Stimulated activated CD4-positive, alpha-beta T cell treated with anti-CD3 and anti-CD28 coated beads, TNF-alpha, amount 100 ng/mL, for 1 hour (primary cell): ENCODE measurements at places on chromosomes 7 and 10.

- peak; percentile 50 for DNase-seq
Observed at GRCh38 chr7:139043823-139044812, 8.3 kb upstream of the ZC3HAV1L start.

- no peak for DNase-seq
Observed at GRCh38 chr10:102868911-102869257, 386 bp upstream of the AS3MT start.

- DNase-seq: no peak
Observed at GRCh38 chr10:21100871-21101514, 203.9 kb upstream of the NEBL start.

GRCh38 chr7:37663693-37664092 lies 19.9 kb upstream of the GPR141 start:
- no peak for DNase-seq

DNA sequence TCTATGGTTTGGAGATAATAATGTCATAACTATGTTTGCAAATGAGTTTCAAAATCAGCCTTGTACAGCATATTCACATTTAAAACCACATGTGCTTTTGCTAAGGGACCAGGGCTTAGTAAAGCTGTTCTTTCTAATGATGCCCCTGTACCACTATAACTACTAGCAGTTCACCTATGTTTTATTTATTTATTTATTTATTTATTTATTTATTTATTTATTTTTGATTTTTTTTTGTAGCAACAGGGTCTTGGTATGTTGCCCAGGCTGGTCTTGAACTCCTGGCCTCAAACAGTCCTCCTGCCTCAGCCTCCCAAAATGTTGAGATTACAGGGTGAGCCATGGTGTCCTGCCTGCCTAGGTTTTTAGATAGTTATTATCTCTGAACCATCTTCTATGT lies 96.9 kb downstream of the CFAP58 start:
- no peak for DNase-seq

DNA sequence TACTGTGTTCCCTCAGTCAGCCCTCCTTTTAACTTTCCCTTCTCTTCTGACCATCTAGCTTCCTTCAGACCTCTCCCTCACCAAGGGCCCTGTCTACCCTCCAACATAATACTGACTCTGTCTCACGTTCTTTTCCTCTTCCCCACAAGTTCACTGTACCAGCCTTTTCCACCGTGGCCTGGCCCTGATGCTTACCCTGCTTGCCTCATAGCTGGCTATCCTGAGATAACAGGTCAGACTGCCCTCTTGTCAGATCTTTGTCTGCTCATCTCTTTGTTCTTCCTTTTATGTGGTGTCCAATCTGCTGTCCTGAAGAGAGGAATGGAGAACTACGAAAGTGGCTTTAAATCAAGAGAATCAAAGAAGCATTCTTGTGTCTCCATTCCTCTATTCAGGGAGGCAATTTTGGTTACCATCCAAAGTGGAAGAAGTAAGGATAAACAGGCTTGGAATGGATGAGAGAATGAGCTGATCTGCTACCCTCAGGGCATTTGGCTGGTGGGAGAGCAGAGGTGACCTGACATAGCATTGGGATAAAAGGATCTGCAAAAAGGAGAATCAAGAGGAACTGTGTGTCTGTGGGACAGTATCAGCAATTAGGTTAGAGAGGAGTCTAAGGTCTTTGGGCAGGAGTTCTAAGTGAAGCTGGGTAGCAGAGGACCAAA lies 8.1 kb downstream of the BTAF1 start:
- DNase-seq: no peak

- no peak for DNase-seq
Observed at GRCh38 chr7:108589874-108590273, 20.2 kb downstream of the DNAJB9 start.

DNA sequence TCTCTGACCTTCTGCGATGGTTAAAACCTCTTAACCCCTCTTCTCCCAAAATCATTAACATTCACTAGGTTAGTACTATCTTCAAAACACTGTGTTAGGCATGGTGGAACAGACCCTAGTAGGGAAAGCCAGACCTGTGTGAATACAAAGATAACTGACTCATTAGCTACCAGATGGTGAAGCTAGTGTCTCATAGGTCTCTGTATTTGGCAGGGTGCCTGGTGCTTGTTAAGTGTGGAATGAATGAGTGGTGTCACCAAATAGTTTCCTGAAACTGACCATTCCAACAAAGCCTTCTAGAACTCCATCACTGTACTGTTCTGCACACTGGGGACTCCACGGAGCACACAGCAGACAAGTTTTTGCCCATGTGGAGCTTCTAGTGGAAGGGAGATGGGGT lies 27.7 kb upstream of the TM9SF3 start:
- no peak for DNase-seq

GRCh38 chr7:143286522-143286890 lies 1.6 kb upstream of the CASP2 start:
- DNase-seq: no peak

- no peak for DNase-seq
Observed at GRCh38 chr7:42572056-42572455, 335.0 kb upstream of the GLI3 start.

DNA sequence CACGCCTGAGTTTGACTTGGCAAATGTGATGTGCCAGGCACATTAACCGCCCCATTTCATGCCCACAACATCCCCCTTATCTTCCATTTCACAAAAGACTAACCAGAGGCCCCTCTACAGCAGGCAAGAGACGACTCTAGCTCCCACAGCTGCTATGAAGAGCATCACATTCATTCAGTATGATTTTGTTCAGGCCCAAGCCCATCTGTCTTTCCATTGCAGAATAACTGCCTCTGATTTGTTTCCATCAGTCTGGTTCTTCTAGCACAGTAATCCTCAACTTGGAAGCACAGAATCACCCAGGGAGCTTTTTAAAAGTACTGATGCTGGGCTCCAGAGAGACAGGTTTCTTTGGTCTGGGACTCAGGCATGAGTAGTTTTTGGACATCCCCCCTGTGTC lies 169.7 kb downstream of the NEURL1 start:
- no peak for DNase-seq

DNA sequence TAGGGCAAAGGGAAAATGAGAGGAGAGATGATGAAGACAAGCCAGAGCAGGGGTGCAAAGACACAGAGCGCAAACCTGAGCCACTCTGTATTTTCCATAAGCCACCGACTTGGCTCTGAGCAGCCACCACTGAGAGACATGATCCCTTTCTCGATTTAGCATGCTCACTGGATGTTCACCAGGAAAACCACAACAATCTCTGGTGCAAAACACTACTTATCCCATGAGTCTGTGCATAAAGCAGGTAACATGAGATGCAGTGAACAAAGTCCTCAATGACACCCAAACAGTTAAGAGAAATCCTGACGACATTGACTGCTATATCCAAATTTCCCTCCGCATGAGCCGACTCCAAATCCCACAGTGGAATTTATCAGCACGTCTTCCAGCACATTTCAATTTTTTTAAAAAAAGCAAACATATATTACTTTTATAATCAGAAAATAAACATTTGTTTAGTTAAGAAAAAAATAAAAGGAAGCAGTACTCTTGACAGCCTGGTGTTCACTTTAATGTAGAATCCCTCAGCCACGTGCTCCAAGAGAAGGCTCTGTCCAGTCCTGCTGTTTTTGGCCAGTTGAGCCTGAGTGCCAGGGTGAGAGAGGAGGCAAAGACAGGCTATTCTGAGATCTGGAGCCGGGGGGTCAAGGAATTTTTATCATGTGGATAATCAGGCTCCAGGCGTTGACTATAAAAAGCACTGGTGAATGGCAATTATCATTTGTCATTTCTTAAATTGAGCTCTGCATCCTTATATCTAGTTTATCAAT lies 238.4 kb downstream of the KCNMA1 start:
- no peak for DNase-seq

GRCh38 chr7:66206119-66206933 lies 1.2 kb downstream of the TPST1 start:
- DNase-seq: no peak

DNA sequence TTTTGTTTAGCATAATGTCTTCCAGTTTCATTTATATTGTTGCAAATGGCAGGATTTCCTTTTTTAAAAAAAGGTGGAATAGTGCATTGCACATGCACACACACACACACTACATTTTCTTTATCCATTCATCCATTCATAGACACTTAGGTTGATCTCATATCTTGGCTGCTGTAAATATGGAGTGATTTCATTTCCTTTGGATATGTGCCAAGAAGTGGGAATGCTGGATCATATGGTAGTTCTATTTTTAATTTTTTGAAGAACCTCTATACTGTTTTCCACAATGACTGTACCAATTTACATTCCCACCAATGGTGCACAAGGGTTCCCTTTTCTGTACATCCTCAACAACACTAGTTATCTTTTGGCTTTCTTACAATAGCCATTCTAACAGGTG lies 68.9 kb downstream of the EBLN1 start:
- DNase-seq: no peak

DNA sequence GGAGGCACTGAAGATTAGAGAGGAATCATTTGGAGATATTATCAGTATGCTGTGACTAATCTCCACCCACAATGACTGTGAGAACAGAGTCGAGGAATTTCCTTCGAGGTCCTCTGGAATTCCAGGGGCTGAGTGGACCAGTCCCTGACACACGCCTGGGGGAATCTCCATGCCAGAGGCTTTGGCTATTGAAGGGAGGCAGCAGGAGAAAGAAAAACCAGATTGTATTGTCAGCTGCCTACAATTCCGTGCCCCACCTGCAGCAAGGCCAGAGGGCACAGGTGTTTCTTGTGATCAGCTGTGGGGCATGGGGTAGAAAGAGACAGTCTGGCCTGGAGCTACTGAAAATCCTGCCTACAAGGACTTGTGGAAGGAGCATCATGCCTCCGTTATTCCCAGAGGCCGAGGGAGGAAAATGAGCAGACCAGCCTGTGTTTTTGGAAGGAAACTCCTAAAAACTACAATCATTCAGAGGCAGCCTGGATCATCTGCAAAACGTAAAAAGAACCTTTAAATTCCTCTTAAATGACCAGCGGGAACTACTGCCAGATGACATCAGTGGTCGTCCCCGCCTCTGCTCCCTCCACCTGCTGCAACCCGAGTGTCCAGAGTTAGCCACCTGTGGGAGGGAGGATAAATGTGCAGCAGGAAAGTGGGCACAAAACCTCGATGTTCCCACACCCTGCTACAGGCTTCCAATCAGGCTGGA lies 25.4 kb upstream of the ANK3 start:
- no peak for DNase-seq

DNA sequence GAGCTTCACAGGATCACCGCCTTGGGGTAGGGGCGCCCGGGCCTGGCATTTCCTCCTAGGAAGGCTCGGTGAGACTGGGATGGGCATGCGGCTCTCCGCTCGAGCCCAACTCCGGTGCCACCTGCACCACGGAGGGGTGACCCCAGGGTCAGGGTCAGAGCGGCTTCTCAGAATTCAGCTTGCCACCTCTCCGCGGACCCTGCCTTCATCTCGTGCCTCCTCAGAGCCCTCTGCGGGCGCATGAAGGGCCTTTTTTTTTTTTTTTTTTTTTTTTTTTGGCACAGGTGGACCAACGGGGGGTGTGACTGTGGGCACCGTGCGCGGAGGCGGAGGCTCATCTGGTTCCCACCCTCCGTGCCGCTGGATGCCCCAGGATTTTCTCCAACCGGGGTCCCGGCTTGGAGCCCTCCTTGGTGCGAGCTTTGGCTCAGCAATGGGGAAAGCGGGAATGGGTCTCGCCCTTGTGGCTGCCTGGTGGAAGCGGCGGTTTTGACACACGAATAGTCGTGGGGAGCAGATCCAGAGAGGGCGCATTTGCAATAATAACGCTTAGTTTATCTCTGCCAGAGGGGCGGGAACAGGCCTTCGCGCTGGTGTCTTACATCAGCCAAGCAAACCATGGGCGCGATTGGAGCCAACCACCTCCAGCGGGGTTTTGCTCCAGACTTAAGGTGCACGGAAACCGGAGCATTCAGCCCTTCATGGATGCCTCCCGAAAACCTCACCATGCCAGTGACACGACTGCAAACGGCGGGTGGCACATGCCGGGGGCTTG lies 5.0 kb upstream of the TNRC18 start:
- no peak for DNase-seq

DNA sequence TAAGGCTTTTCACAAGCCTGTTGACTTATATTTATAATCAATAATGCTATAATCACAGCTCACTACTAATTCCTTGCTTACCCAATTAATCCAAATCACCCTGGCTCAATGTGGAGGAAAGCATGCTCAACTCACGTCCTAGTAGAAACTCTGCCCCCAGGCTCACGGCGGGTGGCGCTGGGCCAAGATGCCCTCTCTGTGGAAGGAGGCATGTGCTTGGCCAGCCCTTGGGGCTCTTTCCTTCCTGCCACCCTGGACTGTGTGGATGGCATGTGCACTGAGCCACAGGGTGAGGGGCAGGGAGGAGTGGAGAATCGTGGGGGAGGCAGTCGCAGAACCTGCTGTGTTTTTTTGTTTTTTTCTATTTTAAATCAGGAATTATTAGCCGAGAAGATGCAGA lies 96.2 kb downstream of the SH2D4B start:
- no peak for DNase-seq

DNA sequence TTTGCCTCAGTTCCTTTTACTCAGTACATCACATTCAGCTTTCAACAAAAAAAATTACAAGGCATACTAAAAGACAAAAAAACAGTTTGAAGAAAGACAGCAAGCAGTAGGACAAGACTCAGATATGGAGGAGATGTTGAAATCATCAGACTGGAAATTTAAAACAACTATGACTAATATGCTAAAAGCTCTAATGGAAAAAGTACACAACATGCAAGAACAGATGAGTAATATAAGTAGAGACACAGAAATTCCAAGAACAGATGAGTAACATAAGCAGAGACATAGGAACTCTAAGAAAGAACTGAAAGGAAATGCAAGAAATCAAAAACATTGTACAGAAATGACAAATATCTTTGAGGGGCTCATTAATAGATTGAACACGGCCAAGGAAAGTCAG lies 402.6 kb downstream of the NEBL start:
- no peak for DNase-seq

- DNase-seq: peak; percentile 13
Observed at GRCh38 chr7:140696680-140697446, at the start of gene NDUFB2. Gene NDUFB2, plus strand, starts transcription at chr7:140696708. Its CDS starts 37 bp downstream, at chr7:140696745.

DNA sequence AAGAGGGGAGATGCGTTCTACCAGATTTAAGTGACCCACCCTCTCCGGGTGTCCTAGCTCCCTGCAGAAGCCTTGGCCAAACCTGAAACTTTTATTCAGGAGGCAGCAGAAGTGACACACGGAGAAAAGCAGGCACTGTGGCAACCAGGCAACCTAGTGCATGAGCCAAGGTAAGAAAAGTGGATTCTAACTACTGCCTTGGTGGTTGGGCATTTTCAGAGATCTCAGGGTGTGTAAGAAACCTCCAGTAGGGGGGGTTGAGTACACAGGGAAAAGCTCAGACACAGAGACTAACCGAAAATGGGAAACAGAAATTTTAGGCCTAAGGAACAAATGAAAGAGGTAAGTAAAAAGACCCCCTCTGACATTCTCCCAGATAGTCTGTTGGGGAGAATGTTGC lies 645.7 kb downstream of the ANKRD7 start:
- no peak for DNase-seq
